ENCODE measurements at places on chromosomes 4 and X. TPM values are rescaled to one million over a fixed set of nuclear protein-coding genes. Genes with fewer than 3 reads are reported as not detected.
A peak's percentile ranks its signal among the peaks of the same experiment; 100 is the strongest.

Gene GLRA2
- not detected for total RNA-seq

Gene RHOH
- total RNA-seq = 11.7 TPM

Gene NPNT
- 1.3 TPM for total RNA-seq

Gene DDX3X
- total RNA-seq = 135 TPM

Gene ABCG2
- total RNA-seq = 0.31 TPM

Gene NR0B1
- total RNA-seq = 50.6 TPM

Gene F11
- total RNA-seq = not detected

DNA sequence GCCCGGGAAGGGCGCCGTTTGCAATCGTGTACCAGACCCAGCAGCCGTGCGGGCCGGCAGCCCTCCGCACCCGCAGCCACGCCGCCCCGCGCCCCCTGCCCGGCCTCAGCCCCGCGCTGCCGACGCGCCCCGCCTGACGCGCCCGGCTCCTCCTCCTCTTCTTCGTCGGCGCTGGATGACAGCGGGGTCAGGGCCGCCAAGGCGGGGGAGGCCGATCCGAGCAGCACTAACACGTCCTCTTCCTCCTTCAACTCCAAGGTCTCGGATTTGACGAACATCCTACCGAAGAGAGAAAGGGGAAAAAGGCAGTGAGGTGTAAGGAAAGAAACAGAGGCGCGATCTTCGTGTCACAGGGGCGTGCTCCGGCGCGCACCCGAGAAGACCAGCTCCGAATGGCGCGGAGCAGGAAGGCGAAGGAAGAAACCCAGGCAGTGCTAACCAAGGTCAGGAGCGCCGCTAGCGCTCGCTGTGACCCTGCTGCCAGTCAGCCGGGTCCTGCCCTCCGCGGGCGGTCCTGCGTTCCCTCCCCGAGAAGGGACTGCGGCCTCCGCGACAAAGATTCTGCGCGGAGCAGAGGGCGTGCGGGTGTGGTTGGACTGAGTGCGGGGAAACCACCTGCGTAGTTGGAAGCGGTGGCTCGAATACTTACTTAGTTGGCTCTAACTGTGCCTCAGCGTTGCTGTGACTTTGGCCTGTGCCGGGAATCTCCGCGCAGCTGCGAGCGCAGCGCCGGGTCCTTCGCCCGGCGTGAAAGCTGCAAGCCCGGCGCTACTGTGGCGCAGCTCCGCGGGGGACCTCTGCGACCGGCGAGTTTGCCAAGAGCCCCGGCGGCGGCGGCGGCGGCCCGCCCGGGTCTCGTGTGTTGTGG, 548 bp downstream of the NEUROG2 start:
- peak overlapping the region; percentile 81 for H3K4me3 ChIP-seq
- no peaks in the 10 kb centered on the region for H3K36me3 ChIP-seq
- peaks cover 3% of the 10 kb centered on the region for H3K4me1 ChIP-seq
- peaks cover 100% of the 10 kb centered on the region for H3K27me3 ChIP-seq
- no peak overlapping the region for H3K27ac ChIP-seq

GRCh38 chr4:188485906-188486305, 346.7 kb downstream of the TRIML1 start:
- no peaks in the 10 kb centered on the region for H3K4me1 ChIP-seq
- H3K27ac ChIP-seq = no peak overlapping the region
- no peaks in the 10 kb centered on the region for H3K36me3 ChIP-seq
- DNase-seq = no peak
- H3K4me3 ChIP-seq = no peak overlapping the region

- no peak overlapping the region for H3K4me3 ChIP-seq
- no peak for DNase-seq
- H3K4me1 ChIP-seq = no peaks in the 10 kb centered on the region
- H3K36me3 ChIP-seq = no peaks in the 10 kb centered on the region
- H3K27me3 ChIP-seq = no peaks in the 10 kb centered on the region
Measured at GRCh38 chr4:177128306-177128705, 181.4 kb upstream of the NEIL3 start.

DNA sequence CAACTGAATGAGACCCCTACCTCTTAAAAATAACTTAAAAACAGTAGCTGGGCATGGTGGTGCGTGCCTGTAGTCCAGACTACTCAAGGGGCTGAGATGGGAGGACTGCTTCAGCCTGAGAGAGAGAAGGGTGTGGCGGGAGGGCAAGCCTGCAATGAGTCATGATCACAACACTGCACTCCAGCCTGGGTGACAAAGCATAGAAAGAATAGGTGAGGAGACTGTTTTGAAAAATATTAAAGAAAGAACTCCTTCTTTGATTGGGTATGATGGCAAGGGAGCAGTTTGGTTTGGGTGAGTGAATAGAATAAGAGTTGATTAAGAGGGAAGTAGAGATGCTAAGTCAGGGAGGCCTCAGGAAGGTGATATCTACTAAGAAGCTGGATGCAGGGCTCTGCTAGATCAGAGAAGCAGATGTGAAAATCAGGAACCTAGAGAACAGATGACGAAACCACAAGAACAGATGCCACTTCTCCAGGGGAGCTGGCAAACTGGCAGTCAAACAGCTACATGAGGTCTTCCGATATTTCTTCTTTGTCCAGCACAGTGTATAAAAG, 318.6 kb downstream of the OPHN1 start:
- no peaks in the 10 kb centered on the region for H3K27me3 ChIP-seq
- H3K36me3 ChIP-seq = no peaks in the 10 kb centered on the region
- no peaks in the 10 kb centered on the region for H3K4me1 ChIP-seq

DNA sequence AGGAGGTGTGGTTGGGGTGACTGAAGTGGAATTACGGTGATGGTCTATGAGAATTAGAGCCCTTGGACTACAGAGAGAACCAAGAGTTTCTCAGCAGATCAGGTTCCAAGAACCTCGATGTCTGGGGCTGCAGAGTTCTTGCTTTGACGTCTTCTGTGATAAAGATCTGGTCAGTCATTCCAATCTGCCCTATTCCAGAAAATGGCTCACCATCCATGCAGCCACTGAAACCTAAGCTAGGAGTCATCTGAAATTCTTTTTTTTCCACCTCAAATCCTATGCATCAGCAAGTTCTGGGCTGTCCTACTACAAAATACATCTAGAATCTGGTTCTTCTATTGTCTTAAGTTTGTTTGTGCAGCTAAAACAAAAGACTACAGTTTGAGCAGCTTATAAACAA, 254.4 kb upstream of the PGRMC2 start:
- no peak overlapping the region for H3K27ac ChIP-seq
- no peak overlapping the region for H3K4me3 ChIP-seq
- no peaks in the 10 kb centered on the region for H3K27me3 ChIP-seq
- no peaks in the 10 kb centered on the region for H3K36me3 ChIP-seq
- H3K4me1 ChIP-seq = peaks cover 5% of the 10 kb centered on the region

DNA sequence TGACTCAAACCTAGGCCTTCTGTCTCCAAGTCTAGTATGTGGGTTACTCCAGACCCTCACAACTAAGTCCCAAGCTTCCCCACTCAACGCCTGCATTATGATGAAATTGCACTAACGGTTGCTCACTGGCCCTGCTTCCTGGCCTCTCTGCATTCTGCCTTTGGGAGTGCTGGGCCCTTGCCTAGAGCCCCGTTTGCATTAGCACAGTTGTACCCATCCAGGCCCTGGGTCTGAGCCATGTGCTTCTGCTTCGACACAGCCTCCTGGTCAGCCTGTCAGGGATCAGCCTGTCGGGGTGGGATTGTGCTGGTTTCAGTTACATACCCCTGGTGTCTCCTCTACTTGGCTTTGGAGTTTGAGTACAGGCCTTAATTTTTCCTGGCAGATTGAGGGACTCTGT, 58.4 kb downstream of the DCUN1D4 start:
- H3K36me3 ChIP-seq = peaks cover 83% of the 10 kb centered on the region
- H3K4me3 ChIP-seq = no peak overlapping the region
- H3K4me1 ChIP-seq = peaks cover 7% of the 10 kb centered on the region
- H3K27ac ChIP-seq = no peak overlapping the region
- H3K27me3 ChIP-seq = no peaks in the 10 kb centered on the region
- no peak for DNase-seq

- H3K4me3 ChIP-seq = no peak overlapping the region
- H3K36me3 ChIP-seq = no peaks in the 10 kb centered on the region
- no peak for DNase-seq
- H3K4me1 ChIP-seq = peaks cover 8% of the 10 kb centered on the region
- no peaks in the 10 kb centered on the region for H3K27me3 ChIP-seq
Measured at GRCh38 chrX:110044346-110045249, 41.7 kb downstream of the TMEM164 start.

GRCh38 chrX:150326541-150327247, 36.4 kb upstream of the MAMLD1 start:
- H3K4me3 ChIP-seq = no peak overlapping the region
- no peaks in the 10 kb centered on the region for H3K27me3 ChIP-seq
- H3K36me3 ChIP-seq = no peaks in the 10 kb centered on the region

DNA sequence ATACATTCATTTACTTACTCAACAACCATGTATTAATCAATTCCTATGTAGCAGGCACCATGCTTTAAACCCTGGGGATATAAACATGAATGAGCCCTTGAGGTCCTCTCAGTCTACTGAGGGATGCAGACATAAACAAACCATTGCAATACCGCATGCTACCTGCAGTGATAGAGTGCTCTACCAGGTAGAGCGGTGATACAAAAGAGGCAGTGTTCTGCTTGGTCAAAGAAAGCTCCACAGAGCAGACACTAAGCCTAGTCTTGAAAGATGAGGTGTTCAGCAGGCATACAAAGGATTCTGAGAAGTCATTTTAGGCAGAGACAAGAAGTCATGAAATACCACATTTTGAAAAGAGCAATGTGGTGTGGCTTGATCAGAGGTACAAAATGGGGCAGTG, 26.9 kb upstream of the AMOT start:
- H3K27me3 ChIP-seq = no peaks in the 10 kb centered on the region
- H3K4me1 ChIP-seq = no peaks in the 10 kb centered on the region
- no peak overlapping the region for H3K4me3 ChIP-seq
- peak; percentile 68 for DNase-seq
- H3K27ac ChIP-seq = no peak overlapping the region

GRCh38 chr4:160709026-160709425, 1454.8 kb downstream of the FSTL5 start:
- H3K4me3 ChIP-seq = no peak overlapping the region
- DNase-seq = no peak
- H3K27ac ChIP-seq = no peak overlapping the region
- H3K4me1 ChIP-seq = no peaks in the 10 kb centered on the region

DNA sequence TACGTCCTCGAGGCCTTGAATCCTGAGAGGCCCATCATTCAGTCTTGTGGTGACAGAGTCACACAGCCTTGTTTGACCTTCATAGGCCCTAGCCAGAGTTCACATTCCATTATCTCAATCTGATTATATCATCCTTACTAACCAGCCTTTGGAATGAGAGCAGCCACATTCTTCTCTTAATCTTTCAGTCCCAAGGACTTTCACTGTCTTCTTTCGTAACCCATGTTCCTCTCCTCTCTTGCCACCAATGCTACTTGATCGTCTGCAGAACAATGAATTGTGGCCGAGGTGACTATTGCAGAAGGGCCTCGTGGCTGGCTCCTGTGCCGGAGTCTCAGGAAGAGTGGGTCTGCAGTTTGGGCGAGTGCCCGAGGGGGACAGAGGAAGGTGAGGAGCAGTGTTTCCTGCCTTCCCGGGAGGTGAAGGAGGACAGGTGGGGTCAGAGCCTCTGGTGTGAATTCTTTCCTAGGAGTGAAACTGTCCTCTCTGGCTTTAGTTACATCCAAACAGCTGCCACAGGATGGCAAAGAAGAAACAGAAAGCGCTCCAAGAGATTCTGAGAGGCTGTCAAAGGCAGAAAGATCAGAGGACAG, 94.6 kb downstream of the LIMCH1 start:
- H3K27ac ChIP-seq = no peak overlapping the region
- no peak overlapping the region for H3K4me3 ChIP-seq
- H3K27me3 ChIP-seq = peaks cover 2% of the 10 kb centered on the region
- no peak for DNase-seq
- H3K36me3 ChIP-seq = no peaks in the 10 kb centered on the region
- H3K4me1 ChIP-seq = peaks cover 8% of the 10 kb centered on the region

- no peak overlapping the region for H3K4me3 ChIP-seq
- DNase-seq = no peak
- H3K27ac ChIP-seq = no peak overlapping the region
- H3K4me1 ChIP-seq = no peaks in the 10 kb centered on the region
Measured at GRCh38 chrX:151004085-151004484, 20.9 kb downstream of the HMGB3 start.

DNA sequence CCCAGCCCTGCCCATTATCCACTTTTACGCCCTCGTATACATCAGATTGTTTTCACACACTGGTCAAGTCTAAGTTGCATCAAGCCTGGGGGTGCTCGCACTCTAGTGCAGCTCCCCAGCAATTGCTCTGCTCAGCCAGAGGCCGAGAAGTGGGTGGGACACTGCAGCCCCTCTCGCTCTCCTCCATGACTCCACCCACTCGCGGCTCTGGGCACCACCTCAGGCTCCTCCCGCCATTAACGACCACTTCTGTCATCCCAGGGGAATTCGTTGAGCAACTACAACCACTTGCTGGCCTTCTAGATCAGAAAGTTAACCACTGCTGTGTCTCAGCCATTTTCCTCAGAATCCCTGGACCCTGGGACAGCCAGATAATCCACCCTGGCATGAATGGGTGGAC, 53.6 kb downstream of the ETNPPL start:
- H3K36me3 ChIP-seq = no peaks in the 10 kb centered on the region
- H3K4me1 ChIP-seq = peaks cover 7% of the 10 kb centered on the region
- H3K27ac ChIP-seq = no peak overlapping the region
- H3K27me3 ChIP-seq = no peaks in the 10 kb centered on the region

DNA sequence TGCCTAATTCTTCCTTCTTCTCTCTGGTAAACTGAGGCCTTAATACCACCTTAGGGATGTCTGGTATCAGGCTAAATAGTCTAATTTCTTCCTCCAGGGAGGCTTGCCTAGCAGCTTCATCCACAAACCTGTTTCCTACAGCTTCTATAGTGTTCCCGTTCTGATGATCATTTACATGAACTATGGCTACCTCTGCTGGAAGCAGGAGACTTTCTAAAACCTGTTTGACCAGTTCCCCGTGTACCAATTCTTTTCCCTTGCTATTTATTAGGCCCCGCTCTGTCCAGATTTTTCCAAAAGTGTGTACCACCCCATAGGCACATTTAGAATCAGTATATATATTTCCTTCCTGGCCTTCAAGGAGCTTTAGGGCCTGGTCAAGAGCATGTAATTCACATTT, 5.8 kb upstream of the USP38 start:
- H3K4me3 ChIP-seq = no peak overlapping the region
- no peak for DNase-seq
- H3K27me3 ChIP-seq = no peaks in the 10 kb centered on the region
- H3K36me3 ChIP-seq = no peaks in the 10 kb centered on the region
- H3K4me1 ChIP-seq = peaks cover 4% of the 10 kb centered on the region
- no peak overlapping the region for H3K27ac ChIP-seq

All from endodermal cell (in vitro differentiated cells).